ENCODE measurements at places on chromosomes 7 and 10. TPM values are rescaled to one million over a fixed set of nuclear protein-coding genes. Genes with fewer than 3 reads are reported as not detected.

Gene CFAP70
- total RNA-seq, result 5.6 TPM

Gene IL2RA
- total RNA-seq, result not detected

Gene PWWP2B
- 24.3 TPM for total RNA-seq

Gene MAGI2
- total RNA-seq, result 13.4 TPM

Gene SLC16A9
- total RNA-seq, result 13.7 TPM

Gene MLLT10
- total RNA-seq, result 55.7 TPM

Gene CPA4
- 5.1 TPM for total RNA-seq

Gene KAZALD1
- total RNA-seq, result 1.3 TPM

GRCh38 chr7:3277604-3278572, 23.2 kb upstream of the SDK1 start:
- no peaks in the 10 kb centered on the region for H3K36me3 ChIP-seq
- no peak overlapping the region for H3K27ac ChIP-seq
- peaks cover 21% of the 10 kb centered on the region for H3K27me3 ChIP-seq
- no peak for DNase-seq
- no peaks in the 10 kb centered on the region for H3K4me1 ChIP-seq

- DNase-seq, result no peak
- H3K4me1 ChIP-seq, result peaks cover 10% of the 10 kb centered on the region
- no peak overlapping the region for H3K4me3 ChIP-seq
- no peaks in the 10 kb centered on the region for H3K27me3 ChIP-seq
- peaks cover 7% of the 10 kb centered on the region for H3K36me3 ChIP-seq
Measured at GRCh38 chr10:21600804-21601433, 66.9 kb downstream of the MLLT10 start.

DNA sequence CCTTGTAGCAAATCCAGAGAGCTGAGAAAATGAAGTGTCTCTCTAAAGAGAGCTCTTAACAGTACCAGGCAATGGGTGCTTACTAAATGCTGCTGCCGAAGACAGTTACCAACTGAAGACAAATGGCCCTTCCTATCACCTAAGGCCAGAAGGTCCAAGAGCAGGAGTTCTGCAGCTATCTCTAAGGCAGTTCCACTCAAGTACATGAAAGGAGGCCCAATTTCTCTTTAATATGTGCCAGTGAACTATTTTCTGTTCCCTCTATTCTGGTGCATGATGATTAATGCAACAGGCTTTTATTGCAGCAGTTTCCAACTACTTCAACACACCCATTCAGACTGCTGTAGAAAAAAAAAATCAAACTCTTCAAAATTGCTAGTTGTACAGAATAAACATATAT, 122.5 kb downstream of the SLC25A13 start:
- H3K27ac ChIP-seq, result no peak overlapping the region
- no peaks in the 10 kb centered on the region for H3K4me1 ChIP-seq
- no peak overlapping the region for H3K4me3 ChIP-seq
- H3K27me3 ChIP-seq, result no peaks in the 10 kb centered on the region

GRCh38 chr10:80699602-80700039, 161.9 kb downstream of the SH2D4B start:
- H3K4me3 ChIP-seq, result no peak overlapping the region
- no peak overlapping the region for H3K27ac ChIP-seq
- H3K27me3 ChIP-seq, result peaks cover 6% of the 10 kb centered on the region
- peaks cover 17% of the 10 kb centered on the region for H3K4me1 ChIP-seq
- H3K36me3 ChIP-seq, result no peaks in the 10 kb centered on the region

- no peak overlapping the region for H3K4me3 ChIP-seq
- H3K4me1 ChIP-seq, result no peaks in the 10 kb centered on the region
- no peak for DNase-seq
- H3K27me3 ChIP-seq, result no peaks in the 10 kb centered on the region
- no peak overlapping the region for H3K27ac ChIP-seq
Measured at GRCh38 chr7:78427209-78427608, 628.6 kb downstream of the PHTF2 start.

DNA sequence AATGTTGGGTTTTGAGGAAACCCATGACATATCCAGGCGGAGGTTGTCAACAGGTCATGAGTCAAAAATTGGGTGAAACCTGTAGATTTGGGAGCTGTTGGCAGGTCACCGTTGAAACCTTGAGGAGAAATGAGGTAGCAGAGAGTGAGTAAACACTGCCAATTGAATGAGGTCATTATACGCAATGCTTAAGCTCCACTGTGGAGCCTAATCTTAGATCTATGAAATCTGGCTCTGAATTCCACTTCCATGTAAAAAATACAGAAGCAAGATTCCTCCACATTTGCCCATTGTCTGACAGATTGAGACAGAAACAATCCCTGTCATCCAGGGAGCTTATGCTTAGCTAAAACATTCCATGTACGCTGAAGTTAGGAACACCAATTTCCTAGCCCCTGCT, 76.0 kb upstream of the IL6 start:
- no peaks in the 10 kb centered on the region for H3K27me3 ChIP-seq
- DNase-seq, result no peak
- no peak overlapping the region for H3K27ac ChIP-seq
- no peak overlapping the region for H3K4me3 ChIP-seq
- H3K36me3 ChIP-seq, result no peaks in the 10 kb centered on the region
- peaks cover 10% of the 10 kb centered on the region for H3K4me1 ChIP-seq

DNA sequence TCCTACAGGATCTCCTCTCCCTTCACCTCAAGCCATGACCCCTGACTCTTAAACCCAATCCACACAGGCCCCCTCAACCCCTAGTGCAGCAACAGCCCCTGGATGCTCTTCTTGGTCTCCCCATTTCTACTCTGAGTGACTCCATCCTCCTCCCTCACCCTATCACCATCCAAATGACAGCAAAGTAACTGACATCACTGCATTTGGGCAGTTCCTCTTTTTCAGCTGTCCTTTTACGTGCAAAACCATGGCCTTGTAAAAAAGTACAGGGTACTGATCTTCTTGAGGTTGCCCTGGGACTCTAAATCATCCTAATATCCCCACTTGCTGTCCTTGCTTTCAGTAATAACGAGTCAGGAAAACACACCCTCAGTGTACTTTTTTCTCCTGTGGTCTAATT, 454.9 kb downstream of the ADRA2A start:
- no peaks in the 10 kb centered on the region for H3K27me3 ChIP-seq
- DNase-seq, result no peak
- no peaks in the 10 kb centered on the region for H3K4me1 ChIP-seq
- no peaks in the 10 kb centered on the region for H3K36me3 ChIP-seq
- H3K4me3 ChIP-seq, result no peak overlapping the region

DNA sequence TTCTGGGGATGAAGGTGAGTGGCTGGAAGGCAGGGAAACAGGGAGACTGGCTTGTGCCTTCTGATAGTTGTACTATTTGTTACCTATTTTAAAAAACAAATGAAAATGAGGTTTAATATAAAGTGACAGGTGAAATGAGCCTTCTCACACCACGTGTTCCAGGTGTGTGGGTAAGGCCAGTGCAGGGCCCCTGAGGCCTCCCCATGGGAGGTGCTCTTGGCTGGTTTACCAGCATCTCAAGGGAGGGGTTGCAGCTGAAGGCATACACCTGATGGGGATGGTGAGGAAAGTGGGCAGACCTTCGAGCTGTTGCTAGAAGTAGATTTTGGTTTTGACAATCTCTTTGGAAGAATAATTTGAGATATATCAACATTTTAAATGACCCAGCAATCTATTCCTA, 103.6 kb downstream of the ARHGAP22 start:
- peaks cover 3% of the 10 kb centered on the region for H3K4me1 ChIP-seq
- H3K27me3 ChIP-seq, result peaks cover 14% of the 10 kb centered on the region
- no peaks in the 10 kb centered on the region for H3K36me3 ChIP-seq
- no peak overlapping the region for H3K27ac ChIP-seq
- H3K4me3 ChIP-seq, result no peak overlapping the region
- DNase-seq, result no peak

DNA sequence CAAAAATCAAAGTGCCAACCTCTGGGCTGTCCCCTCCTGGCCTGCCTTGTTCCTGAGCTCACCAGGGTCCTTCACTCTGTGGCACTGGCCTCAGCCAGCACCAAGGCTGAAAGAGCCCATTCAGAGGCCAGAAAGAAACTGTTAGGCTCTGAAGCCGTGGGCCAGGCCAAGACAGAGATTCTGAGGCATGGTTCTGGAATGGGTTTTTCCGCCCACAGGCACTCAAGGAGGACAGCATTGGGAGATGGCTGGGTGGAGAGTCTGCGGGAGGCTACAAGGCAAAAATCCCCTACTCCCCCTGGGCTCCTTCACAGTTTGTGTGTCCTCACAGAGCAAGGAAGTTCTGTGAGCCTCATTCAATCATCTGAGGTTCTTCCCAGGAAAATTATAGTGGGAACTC, 31.7 kb downstream of the GRIFIN start:
- peaks cover 14% of the 10 kb centered on the region for H3K4me1 ChIP-seq
- H3K27ac ChIP-seq, result no peak overlapping the region
- H3K27me3 ChIP-seq, result no peaks in the 10 kb centered on the region
- H3K36me3 ChIP-seq, result peaks cover 2% of the 10 kb centered on the region
- no peak overlapping the region for H3K4me3 ChIP-seq

- no peak for DNase-seq
- H3K4me3 ChIP-seq, result no peak overlapping the region
- H3K36me3 ChIP-seq, result no peaks in the 10 kb centered on the region
- no peak overlapping the region for H3K27ac ChIP-seq
- no peaks in the 10 kb centered on the region for H3K4me1 ChIP-seq
Measured at GRCh38 chr10:59601985-59602384, 107.7 kb downstream of the SLC16A9 start.

GRCh38 chr10:15211464-15211979, 43.0 kb upstream of the NMT2 start:
- DNase-seq, result no peak
- no peaks in the 10 kb centered on the region for H3K4me1 ChIP-seq
- H3K4me3 ChIP-seq, result no peak overlapping the region
- no peaks in the 10 kb centered on the region for H3K27me3 ChIP-seq
- no peak overlapping the region for H3K27ac ChIP-seq

GRCh38 chr7:70585071-70585470, 546.9 kb upstream of the GALNT17 start:
- peaks cover 1% of the 10 kb centered on the region for H3K36me3 ChIP-seq
- H3K27me3 ChIP-seq, result peaks cover 31% of the 10 kb centered on the region
- no peak overlapping the region for H3K4me3 ChIP-seq
- H3K4me1 ChIP-seq, result peaks cover 23% of the 10 kb centered on the region
- no peak overlapping the region for H3K27ac ChIP-seq

DNA sequence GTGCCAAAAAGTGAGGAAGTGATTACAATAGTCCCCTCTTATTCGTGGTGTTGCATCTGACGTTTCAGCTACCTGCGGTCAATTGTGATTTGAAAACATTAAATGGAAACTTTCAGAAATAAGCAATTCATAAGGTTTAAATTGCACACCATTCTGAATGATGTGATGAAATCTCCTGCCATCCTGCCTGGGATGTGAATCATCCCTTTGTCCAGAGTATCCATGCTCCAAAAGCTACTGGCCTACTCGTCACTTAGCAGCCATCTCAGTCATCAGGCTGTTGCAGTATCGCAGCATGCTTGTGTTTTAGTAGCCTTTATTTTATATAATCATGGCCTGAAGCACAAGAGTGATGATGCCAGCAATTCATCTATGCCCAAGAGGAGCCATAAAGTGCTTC, 97.7 kb upstream of the CDCA7L start:
- H3K36me3 ChIP-seq, result no peaks in the 10 kb centered on the region
- no peaks in the 10 kb centered on the region for H3K4me1 ChIP-seq
- no peak for DNase-seq
- no peak overlapping the region for H3K27ac ChIP-seq
- H3K27me3 ChIP-seq, result no peaks in the 10 kb centered on the region
- no peak overlapping the region for H3K4me3 ChIP-seq

DNA sequence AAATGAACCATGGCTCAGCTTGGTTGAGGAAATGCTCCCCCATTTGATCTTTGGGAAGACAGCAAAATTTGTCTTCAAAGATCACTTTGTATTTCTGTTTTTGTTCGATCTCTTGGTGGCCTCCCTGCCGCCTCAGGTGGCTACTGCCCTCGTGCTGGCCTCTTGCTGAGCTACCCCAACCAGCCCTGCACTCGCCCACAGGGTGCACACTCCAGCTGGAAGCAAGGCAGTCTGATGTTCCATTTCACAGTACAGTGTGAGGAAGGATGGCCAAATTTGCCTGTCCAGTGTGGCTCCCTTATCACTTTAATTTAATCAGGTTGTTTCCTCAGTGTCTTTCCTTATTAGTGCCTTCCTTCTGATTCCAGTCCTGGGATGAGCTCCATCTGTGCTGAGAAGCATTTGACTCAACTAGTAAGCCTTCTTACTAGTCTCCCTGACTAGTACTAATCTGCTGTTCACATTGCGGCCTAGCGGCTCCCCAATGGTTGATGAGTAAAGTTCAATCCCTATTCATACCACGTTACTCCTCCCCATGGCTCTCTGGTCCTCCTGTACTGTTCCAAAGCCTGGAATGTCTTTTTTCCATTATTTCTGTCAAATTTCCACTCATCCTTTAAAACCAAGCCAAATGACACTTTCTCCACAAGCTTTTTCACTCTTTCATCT, 8.2 kb downstream of the MYOF start:
- peaks cover 5% of the 10 kb centered on the region for H3K36me3 ChIP-seq
- H3K4me3 ChIP-seq, result no peak overlapping the region
- no peaks in the 10 kb centered on the region for H3K27me3 ChIP-seq
- H3K27ac ChIP-seq, result peak overlapping the region; percentile 36
- DNase-seq, result no peak

GRCh38 chr10:4766454-4766853, 59.6 kb upstream of the AKR1E2 start:
- no peaks in the 10 kb centered on the region for H3K36me3 ChIP-seq
- peaks cover 3% of the 10 kb centered on the region for H3K27me3 ChIP-seq
- peaks cover 5% of the 10 kb centered on the region for H3K4me1 ChIP-seq
- no peak overlapping the region for H3K4me3 ChIP-seq

DNA sequence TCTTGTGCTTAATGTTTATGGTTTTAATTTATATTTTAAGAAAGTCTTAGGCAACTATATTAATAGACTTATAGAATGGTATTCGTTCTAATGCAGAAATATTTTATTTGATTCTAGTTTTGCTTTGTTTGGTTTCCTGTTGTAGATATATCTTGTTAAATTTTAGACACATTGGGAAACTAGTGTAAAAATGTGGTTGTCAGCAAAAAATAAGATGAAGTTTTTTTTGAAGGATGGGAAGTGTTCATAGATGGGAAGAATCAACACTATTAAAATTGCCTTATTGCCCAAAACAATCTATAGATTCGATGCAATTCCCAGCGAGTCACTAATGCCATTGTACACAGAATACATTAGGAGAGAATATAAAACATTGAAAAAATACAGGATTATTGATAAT, 278.9 kb downstream of the ZWINT start:
- H3K4me3 ChIP-seq, result no peak overlapping the region
- no peak for DNase-seq
- no peak overlapping the region for H3K27ac ChIP-seq
- H3K36me3 ChIP-seq, result no peaks in the 10 kb centered on the region

DNA sequence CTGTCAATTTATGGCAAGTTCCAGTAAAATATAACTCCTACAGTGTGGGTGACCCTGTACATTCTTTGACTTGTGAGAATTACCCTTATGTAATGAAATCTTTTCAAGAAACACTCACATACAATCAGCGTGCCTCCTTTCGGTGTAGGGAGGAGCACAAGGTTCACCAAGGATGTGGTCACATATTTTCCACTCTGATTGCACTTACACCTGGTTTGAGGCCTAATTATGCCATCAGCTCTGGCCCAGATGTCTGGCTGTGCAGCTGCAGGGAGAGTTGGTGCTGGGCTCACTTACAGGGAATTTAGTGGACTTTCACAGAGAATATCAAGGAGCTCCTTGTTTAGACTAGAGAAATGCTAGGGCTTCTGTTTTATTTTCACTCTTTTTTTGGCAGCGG, 146.0 kb upstream of the STEAP4 start:
- no peak overlapping the region for H3K4me3 ChIP-seq
- no peak for DNase-seq
- no peaks in the 10 kb centered on the region for H3K36me3 ChIP-seq
- no peak overlapping the region for H3K27ac ChIP-seq
- peaks cover 8% of the 10 kb centered on the region for H3K4me1 ChIP-seq
- H3K27me3 ChIP-seq, result no peaks in the 10 kb centered on the region

- peaks cover 7% of the 10 kb centered on the region for H3K27me3 ChIP-seq
- H3K36me3 ChIP-seq, result no peaks in the 10 kb centered on the region
- DNase-seq, result no peak
- H3K27ac ChIP-seq, result no peak overlapping the region
Measured at GRCh38 chr10:111455776-111456426, 379.1 kb downstream of the ADRA2A start.

Data from progenitor cell of endocrine pancreas (in vitro differentiated cells).